Neural progenitor cell (in vitro differentiated cells): ENCODE measurements at places on chromosomes 5 and 9.
A peak's percentile ranks its signal among the peaks of the same experiment; 100 is the strongest.

- no peak for DNase-seq
These were observed 149.7 kb downstream of the SLIT3 start for GRCh38 chr5:169151051-169151805.

- DNase-seq: no peak
These were observed 286.9 kb upstream of the TARS1 start for GRCh38 chr5:33153831-33154230.

DNA sequence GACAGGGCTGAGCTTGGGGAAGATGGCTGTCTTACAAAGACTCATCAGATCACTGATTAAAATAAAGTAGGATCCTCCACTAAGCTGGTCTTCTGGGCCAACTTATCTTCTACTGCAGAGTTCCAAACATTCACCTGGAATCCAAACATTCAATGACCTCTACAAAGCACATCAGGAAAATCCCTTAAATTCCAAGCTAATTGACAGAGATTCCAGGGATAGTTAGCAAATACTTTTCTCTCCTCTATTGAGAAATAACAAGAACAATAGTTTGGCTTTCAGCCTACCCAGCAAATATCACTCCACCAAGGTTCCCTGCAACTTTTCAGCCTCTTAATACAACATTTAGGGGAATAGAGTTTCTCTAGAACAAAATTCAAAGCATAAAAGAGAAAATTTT, 140.6 kb upstream of the LIFR start:
- peak; percentile 28 for DNase-seq

- no peak for DNase-seq
These were observed 127.8 kb downstream of the NFIB start for GRCh38 chr9:14186096-14186495.

DNA sequence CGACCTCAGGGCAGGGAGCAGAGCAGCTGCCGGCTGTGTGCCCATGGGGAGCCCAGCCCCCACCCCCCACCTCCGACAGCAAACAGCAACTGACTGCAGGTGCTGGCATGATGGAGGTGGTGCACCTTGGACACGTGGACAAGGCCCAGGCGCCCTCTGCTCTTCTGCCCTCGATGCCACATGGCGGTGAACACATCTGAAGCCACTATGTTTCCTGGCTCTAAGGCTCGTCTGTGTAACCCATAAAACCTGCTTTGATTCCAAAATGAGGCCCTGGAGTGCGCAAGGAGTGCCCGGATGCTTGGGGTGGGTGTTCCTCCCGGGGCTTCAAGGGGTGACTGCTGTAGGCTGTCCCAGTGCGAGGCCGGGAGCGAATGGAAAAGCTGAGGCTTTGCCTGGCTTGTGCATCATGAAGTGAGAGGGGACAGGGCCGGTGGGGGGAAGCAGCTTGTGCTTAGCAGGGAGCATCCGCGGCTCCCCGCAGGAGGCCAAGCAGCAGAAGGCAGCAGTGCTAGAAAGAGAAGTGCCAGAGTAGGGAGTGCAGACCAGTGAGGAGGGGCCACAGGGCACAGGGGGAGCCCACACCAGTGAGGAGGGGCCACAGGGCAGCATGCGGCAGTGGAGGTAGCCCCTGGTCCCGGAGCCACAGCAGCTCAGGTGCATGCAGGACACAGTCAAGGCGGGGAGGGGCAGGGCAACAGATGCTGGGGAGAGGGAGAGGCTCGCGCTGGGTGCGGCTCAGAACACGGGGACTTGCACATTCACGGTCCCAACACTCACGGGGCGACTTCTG, 30.0 kb downstream of the NKD2 start:
- no peak for DNase-seq
